ENCODE measurements at places on chromosomes 12 and 14.

GRCh38 chr12:7439579-7440505, 4.1 kb downstream of the CD163L1 start:
- no peak for DNase-seq

DNA sequence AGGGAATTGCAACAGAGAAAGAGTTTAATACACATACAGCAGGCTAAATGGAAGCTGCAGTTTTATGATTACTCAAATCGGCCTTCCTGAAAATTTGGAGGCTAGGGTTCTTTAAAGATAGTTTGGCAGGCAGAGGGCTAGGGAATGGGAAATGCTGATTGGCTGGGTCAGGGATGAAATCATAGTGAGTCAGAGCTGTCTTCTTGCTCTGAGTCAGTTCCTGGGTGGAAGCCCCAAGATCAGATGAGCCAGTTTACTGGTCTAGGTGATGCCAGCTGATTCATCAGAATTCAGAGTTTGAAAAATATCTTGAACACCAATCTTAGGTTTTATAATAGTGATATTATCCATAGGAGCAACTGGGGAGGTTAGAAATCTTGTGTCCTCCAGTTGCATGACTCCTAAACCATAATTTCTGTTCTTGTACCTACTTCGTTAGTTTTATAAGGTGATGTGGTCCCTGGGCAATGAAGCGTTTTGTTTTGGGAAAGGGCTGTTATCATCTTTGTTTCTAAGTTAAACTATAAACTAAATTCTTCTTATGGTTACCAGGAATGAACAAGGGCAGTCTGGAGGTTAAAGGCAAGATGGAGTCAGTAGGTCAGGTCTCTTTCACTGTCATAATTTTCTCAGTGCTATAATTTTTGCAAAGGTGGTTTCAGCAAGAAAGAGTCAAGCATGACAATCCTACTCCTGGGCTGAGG, 257.8 kb upstream of the CCDC196 start:
- DNase-seq, result no peak

GRCh38 chr14:102593061-102593824, 794 bp downstream of the RCOR1 start:
- no peak for DNase-seq

DNA sequence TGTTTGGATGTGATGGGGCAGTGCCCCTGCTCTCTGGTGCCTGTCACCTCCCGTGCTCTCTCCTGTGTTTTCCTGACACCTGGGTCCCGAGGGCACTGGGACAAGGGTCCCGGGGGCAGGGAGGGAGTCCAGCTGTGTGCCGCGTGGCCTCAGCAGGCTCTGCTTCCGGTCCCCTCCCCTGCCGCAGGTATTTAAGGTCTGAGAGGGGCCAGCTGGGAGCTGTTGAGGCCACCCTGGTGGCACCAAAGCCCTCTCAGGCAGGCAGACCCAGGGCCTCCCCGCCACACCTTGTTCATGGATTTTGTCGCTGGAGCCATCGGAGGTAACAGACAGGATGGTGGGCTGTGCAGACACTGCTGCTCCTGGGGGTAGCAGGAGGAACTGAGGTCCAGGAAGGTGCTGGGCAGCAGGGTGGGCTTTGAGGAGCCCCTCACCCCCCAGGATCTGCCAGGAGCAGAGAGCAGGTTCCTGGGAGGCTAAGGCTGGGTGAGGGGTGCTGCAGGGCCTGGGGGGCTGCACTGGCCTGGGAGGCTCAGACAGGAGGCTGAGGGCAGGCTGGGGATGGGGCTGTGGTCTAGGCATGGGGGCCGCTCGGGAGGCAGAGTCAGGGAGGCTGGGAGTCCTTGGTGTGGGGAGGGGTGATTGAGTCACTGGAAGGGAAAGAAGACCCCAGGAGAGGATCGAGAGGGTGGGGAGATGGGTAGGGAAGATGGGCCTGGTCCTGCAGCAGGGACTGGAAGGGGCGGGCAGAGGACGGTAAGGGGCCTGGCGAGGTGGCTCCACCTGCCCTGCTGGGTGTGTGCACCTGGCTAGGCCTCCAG, at the start of gene SLC25A47:
Gene SLC25A47, plus strand, starts transcription at position 219 of the 821 bp plus-strand sequence. Its CDS starts 76 bp downstream, at position 295.
- DNase-seq, result no peak

GRCh38 chr12:111471236-111471635, 65.5 kb downstream of the SH2B3 start:
- DNase-seq, result no peak

All from H54 (cell line).